Mucosa of gallbladder (tissue), 1 donor: ENCODE measurements at places on chromosomes 12 and 14. TPM values are rescaled to one million over a fixed set of nuclear protein-coding genes. Genes with fewer than 3 reads are reported as not detected.

The PTPRR gene
- total RNA-seq = 7.7 TPM

The LMNTD1 gene
- not detected for total RNA-seq

The PA2G4 gene
- total RNA-seq = 64.9 TPM

The TNS2 gene
- 124 TPM for total RNA-seq

The KRT79 gene
- total RNA-seq = not detected

The RND1 gene
- total RNA-seq = 14.6 TPM

The LRTM2 gene
- not detected for total RNA-seq

The TMEM229B gene
- 33.2 TPM for total RNA-seq

The GLIPR1L2 gene
- total RNA-seq = 0.78 TPM

The RPS29 gene
- 852 TPM for total RNA-seq

The LRRK2 gene
- 28.7 TPM for total RNA-seq

The HRK gene
- total RNA-seq = 0.03 TPM

The BATF gene
- 5.7 TPM for total RNA-seq

The NCOR2 gene
- total RNA-seq = 210 TPM

The MSI1 gene
- total RNA-seq = 2.6 TPM

The AQP2 gene
- total RNA-seq = not detected

The TCTN2 gene
- 15.2 TPM for total RNA-seq

The EML5 gene
- total RNA-seq = 1.7 TPM

The MYF5 gene
- total RNA-seq = not detected

The PTHLH gene
- total RNA-seq = 103 TPM

The MMP17 gene
- 4.3 TPM for total RNA-seq

The CBLN3 gene
- total RNA-seq = 14.0 TPM

The DAO gene
- not detected for total RNA-seq

The MYBPC1 gene
- total RNA-seq = 0.55 TPM

The PPP1R1A gene
- 17.2 TPM for total RNA-seq

The PDE3A gene
- 8.5 TPM for total RNA-seq

The SLC25A21 gene
- 1.6 TPM for total RNA-seq

The RPS6KA5 gene
- 7.1 TPM for total RNA-seq

The PLEKHG7 gene
- 0.29 TPM for total RNA-seq

The RPGRIP1 gene
- 0.49 TPM for total RNA-seq

The RASSF8 gene
- 40.7 TPM for total RNA-seq

The ARHGEF40 gene
- 124 TPM for total RNA-seq
